ENCODE measurements at places on chromosomes 1 and 21.

DNA sequence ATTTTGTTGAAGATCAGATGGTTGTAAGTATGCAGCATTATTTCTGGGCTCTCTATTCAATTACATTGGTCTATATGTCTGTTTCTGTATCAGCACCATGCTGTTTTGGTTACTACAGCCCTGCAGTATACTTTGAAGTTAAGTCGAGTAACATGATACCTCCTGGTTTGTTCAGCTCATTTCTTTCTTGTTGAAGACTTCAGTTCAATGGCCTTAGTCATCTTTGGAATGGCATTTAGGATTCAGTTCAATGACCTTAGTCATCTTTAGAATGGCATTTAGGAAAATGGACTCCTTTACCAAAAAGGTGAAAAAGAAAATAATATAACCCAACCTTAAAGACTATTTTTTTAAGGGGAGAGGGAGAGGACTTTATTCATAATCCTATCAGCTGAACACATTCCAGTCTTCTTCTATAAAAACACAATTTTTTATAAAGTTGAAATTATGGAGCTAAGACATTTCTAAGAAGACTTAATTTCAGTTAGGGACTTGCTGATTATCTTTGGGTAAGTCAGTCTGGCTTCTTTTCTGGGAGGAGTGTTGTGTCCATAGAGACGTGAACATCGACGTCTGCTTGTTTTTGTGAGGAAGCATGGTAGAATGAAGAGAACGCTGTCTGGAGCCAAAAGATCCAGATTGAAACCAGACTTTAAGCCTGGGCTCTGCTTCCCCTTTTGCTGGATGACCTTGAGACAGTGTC lies 48.3 kb downstream of the DDR2 start:
- DNase-seq, result no peak

- DNase-seq, result no peak
Observed at GRCh38 chr1:227848430-227848932, 33.0 kb downstream of the PRSS38 start.

GRCh38 chr1:112618114-112618720 lies 724 bp downstream of the ST7L start:
- DNase-seq, result no peak

DNA sequence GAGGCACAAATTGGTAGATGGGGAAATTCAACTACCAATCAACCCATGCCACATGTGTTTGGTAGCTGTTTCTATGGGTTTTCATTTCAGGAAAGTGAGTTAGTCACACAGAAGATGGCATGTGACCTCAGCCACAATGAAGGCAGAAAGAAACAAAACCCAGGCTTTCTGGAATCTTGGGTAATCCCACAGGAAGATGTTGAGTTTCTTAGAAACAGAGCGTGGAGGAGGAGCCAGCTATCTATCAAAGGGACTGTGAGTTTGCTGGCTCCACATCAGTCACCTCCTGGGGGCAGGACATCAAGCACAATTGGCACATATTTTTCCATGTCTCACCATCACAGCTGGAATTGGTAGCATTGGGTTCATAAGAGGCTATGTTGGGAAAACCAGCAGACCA lies 188.9 kb upstream of the PLXNA2 start:
- DNase-seq, result no peak

GRCh38 chr1:18928985-18929384 lies 26.6 kb upstream of the ALDH4A1 start:
- no peak for DNase-seq

Data from NCI-H1694 treated with DMSO at 0.1 percent for 48 hours (cell line).